ENCODE measurements at places on chromosomes 13 and 19.

- DNase-seq = no peak
Measured at GRCh38 chr13:29435125-29435911, 160.2 kb downstream of the SLC7A1 start.

- DNase-seq = no peak
Measured at GRCh38 chr13:43268632-43269031, 245.2 kb downstream of the DNAJC15 start.

DNA sequence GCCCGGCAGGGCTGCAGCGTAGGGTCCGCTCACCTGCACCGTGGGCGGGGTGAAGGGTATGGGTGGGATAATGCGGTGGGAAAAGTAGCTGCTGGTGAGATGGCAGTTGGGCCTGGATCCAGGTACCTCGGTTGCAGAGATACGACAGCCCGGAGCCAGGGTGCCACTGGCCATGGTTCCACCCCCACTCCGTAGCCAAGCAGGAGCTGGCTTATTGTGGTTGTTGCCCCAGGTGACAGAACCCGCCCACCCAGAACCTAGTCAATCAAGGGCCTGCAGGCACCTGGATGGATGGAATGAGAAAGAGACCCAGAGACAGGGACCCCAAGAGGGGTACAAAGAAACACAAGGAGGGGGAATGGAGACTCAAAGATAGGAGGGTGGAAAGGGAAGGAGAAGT, 3.5 kb upstream of the LHB start:
- no peak for DNase-seq

DNA sequence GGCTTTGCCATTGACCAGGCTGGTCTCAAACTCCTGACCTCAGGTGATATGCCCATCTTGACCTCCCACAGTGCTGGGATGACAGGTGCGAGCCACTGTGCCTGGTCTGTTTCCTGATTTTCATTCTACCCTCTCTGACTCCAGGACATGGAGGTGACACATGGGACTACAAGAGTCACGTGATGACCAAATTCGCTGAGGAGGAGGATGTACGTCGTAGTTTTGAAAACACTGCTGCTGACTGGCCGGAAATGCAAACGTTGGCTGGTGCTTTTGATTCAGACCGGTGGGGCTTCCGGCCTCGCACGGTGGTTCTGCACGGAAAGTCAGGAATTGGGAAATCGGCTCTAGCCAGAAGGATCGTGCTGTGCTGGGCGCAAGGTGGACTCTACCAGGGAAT, 40.2 kb downstream of the NLRP5 start:
- DNase-seq = no peak

DNA sequence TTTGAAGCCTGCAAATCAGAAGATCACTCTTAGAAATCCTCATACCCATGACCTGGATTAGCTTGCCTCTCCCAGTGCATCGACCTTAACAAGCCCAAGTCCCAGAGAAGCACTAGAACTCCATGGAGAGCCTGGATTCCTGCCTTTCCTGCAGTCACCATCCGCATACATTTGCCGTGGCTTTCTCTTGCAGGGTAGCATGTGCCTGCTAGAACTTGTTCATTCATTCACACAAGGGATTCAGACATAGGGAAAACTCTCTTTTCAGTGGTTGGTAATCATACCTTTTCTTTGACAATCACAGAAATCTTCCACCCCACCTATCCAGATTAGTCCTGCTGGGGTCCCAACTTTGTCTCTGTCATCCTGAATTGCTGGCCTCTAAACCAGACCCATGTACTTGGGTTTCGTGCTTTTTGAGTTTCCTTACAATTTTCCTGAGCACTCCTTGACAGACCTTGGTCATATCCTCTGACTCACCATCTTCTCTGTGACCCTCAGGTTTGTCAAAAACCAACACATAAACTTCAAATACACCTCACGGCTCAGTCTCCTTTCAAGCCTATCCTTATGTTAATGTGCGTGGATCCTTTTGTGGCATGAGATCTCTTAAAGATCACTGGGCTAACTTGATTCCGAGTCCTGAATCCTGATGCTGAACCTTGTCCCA, 355.0 kb downstream of the MYO16 start:
- DNase-seq = no peak

DNA sequence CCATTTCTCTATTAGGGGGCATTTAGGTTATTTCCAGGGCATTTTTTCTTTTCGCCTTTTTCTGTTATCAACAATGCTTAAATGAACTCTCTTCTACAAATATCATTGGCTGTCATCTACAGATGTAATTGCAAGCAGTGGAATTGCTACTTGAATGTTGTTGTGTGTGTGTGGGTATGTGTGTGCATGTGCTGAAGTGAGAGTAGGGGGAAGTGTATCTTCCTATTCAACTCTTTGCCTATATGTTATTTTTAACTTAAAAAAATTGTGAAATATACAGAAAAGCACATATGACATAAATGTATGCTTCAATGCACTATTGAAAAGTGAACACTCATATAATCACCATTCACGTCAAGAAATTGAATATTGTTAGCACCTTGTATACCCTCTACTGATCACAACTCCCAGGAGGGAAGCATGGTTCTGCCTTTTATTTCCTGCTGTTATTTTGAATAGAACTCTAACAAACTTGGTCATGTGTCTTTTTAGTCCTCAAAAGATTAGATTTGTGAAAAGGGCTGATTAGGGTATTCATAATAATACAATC, 24.7 kb downstream of the WDFY2 start:
- DNase-seq = no peak

DNA sequence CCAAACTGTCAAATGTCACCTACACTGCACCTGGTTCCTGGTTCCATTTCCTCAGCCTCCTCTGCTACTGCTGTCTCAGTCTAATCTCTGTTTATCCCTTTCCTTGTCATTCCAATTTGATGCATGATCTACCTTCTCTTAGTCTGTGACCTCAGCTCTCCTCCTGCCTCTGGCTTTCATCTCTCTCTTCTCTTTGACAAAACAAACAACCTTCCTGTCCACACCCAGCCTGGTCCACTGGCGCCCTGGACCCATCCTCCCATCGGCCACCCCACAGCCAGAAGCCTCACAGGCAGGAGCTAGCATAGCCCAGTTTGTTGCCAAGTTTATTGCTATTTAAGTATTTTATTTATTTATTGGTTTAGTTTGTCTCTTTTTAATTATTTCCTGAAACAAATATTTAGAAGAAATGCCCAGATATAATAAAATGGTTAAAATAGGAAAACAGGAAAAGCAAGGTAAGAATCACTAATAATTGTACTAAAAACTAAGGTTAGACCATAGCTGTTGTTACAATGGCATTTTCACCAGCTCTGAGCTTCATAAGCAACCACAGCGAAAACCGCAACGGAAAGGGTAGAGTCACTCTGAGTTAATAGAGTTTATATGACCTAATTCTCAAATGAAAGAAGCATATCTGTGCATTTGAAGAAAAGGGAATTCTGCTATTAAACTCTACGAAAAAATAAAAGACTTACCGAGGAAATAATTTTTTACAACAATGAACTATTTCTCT, 68.6 kb downstream of the EFNB2 start:
- DNase-seq = no peak

GRCh38 chr13:23966691-23967615, 69.7 kb upstream of the C1QTNF9B start:
- no peak for DNase-seq

- no peak for DNase-seq
Measured at GRCh38 chr13:67238277-67238859, 8.2 kb upstream of the PCDH9 start.

- no peak for DNase-seq
Measured at GRCh38 chr19:16113727-16114126, 2.0 kb downstream of the RAB8A start.

GRCh38 chr19:33375156-33375836, 1.8 kb downstream of the CEBPG start:
- no peak for DNase-seq

- no peak for DNase-seq
Measured at GRCh38 chr19:33349319-33350289, 23.9 kb upstream of the CEBPG start.

DNA sequence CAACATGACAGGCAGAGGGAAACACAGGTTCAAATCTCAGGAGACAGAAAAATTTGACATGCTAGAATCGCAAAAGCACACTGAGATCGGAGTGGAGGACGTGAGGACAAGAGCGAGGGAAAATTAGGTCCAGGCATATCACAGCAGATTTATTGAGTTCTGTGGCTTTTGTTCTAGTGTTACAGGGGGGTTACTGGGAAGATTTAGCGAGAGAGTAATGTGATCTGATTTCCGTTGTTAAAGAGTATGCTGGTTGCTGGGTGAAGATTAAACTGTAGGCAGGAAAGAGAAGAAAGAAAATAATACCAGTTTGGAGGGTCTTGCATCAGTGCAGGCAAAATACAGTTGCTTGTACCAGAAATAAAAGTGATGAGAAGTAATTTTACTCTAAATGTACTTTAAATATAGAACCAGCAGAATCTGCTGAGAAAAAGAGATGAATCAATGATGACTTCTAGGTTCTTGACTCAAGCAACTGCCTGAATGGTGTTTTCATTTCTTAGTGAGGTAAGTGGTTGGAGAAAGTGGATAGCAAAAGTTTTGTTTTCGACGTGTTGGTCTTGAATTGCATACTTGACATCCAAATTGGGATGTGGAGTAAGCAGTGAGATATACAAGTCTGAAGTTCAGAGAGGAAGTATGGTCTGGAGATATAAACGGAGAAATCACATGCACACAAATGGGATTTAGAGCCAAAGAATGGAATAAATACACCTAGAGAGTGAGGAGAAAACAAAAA, 35.7 kb downstream of the UFM1 start:
- no peak for DNase-seq

- no peak for DNase-seq
Measured at GRCh38 chr19:33437393-33437820, 63.9 kb downstream of the CEBPG start.

- no peak for DNase-seq
Measured at GRCh38 chr13:20610006-20610405, 43.0 kb downstream of the IFT88 start.

GRCh38 chr19:7348587-7349230, at the start of gene ARHGEF18:
TSS of gene ARHGEF18 (plus strand) at chr19:7348937. CDS start at chr19:7362891, 13,954 bp downstream.
- DNase-seq = peak; percentile 94

DNA sequence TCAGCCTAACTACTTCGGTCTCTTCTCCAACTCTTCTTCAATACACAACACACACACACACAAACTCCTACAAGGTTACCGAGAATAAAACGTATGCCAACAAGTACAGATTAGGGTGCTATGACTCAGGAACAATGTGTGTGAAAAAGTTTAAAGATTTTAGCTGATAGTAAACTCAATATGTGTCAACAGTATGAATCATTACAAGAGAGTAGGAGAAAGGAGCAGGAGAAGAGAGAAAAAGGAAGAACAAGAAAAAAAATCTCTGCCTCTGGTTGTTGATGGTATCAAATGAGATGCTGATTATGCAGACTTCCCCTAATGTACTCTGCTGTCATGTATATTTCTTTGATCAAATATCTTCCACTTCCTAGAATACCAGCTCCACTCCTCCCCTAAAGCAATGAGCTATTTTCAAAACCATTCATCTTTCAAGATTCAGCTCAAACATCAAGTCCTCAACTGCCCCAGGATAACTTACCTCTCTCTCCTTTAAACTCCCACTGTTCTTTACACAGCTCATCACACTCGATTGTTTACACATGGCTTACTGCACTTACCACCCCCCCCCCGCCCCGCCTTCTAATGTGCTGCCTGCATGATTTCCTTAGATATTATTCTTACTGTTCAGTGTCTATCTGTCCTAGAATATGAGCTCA, 95.6 kb downstream of the FAM216B start:
- no peak for DNase-seq

DNA sequence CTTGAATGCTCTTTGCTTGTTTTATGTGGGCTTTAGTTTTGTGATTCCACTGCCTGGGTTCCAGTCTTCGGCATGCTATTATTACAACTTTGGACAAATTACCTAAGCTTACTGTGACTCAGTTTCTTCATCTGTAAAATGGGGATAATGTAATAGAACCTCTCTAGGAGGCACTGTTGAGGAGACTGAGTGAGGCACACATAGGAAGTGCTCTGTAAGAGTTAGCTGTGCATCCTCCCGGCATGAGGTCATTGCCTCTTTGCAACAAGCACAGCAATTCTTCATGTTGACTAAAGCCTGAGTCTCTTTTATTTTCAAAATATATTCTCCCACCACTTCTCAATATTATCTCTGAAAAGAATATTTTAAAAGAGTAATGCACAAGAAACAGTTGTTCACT, 227.4 kb downstream of the DLEU7 start:
- no peak for DNase-seq

GRCh38 chr19:50717026-50717723, 2.4 kb downstream of the SHANK1 start:
- DNase-seq = no peak

DNA sequence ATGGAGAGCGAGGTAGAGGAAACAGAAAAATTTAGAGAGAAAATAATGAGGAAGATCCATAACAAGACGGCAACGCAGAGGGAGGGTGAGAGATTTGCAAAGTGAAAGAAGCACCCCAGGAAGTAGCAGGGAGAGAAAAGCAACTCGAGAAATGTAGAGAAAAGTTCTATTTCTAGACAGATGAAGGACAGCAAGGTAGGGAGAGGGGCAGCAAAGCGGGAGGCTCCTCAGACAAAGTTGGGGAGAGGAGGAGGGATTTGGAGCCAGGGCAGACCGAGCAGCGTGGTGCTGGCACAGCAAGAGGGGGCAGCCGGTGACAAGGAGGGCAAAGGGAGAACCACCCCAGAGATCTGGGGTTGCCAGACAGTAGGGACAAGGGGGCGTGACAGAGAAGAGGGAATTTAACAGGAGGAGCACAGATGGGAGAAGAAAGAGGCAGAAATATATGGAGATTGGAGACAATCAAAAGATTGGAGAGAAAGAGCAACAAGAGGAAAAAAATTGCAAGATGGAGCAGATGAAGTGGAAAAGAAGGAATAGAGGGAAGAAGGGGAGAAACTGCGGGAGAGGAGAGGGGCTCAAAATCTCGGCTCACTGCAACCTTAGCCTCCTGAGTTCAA, 989 bp downstream of the ZNF766 start:
- DNase-seq = peak; percentile 45

GRCh38 chr13:112341976-112342735, 34.0 kb upstream of the SPACA7 start:
- DNase-seq = no peak

- DNase-seq = no peak
Measured at GRCh38 chr19:10146142-10146541, 26.4 kb upstream of the EIF3G start.

DNA sequence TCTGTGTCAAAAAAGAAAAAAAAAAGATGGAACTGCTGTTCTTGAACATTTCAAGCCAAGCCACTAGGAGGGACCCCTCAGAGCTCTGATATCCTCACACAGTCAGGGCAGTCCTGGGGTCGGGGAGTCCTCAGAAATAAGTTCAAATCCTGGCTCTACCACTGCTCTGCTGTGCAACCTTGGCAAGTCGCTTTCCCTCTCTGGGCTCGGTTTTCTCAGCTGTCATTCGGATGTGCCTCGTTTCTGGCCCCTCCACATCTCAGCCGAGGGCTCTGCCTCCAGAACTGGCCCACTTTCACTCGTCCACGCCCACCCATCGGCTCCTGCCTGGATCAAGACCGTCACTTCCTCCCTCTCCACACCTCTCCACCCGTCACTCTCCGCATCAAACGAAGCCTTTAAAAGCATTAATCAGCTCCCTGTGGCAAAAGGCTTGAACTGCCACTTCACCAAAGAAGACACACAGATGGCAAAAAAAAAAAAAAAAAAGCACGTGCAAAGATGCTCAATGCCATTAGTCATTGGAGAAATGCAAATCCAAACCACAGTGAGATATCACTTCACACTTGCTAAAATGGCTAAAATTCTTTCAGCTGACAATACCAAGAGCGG, 7.4 kb upstream of the ZNRF4 start:
- no peak for DNase-seq

- DNase-seq = no peak
Measured at GRCh38 chr13:21016487-21016886, 44.9 kb downstream of the LATS2 start.

GRCh38 chr19:15300533-15301197, 31.7 kb downstream of the BRD4 start:
- peak; percentile 53 for DNase-seq

- no peak for DNase-seq
Measured at GRCh38 chr19:42204664-42205063, 12.8 kb downstream of the DEDD2 start.

All from DND-41 (cell line).